ENCODE measurements at places on chromosomes 16 and 17.

DNA sequence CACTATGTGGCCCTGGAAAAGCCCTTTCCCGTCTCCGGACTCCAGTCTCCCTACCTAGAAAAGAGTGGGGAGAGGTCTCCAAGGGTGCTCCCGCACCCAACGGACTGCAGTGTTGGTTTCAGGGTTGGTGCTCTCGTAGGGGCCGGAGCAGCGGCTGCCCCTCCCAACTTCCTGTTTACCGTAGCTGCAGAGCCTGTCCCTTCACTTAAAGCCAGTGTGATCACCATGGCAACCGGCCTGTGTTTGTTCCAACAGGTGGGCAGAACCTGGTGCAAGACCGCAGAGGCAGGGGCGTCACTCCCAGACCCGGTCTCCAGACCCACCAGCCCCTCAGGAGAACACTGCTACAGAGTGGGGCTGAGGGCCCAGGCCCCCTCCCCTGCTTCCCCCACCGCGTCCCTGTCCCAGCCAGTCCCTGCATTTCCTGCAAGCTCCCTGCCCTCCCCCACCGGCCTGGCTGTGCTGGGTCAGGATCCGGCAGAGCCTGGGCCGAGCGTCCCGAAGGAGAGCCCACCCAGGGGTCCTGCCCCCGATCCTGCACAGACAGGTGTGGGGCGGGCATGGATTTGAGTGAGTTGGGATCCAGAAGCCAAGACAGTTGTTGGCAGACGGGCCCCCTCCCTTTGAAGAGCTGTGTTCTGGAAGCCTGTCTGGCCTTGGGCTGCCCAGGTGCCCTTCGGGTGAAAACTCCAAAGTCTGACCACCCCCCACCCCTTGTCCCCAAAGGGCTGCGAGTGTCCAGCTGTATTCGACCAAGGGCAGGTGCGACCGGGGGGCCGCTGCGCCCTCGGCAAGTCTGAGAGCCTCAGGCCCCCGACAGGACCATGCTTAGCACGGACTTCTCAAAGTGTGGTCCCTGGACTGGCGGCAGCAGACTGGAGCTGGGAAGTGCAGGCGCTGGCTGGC is 1.5 kb upstream of the BAIAP3 start:
- peak overlapping the region; percentile 58 for H3K27ac ChIP-seq
- peak; percentile 93 for DNase-seq
- H3K4me1 ChIP-seq, result peaks cover 18% of the 10 kb centered on the region
- peak overlapping the region; percentile 74 for H3K4me3 ChIP-seq

DNA sequence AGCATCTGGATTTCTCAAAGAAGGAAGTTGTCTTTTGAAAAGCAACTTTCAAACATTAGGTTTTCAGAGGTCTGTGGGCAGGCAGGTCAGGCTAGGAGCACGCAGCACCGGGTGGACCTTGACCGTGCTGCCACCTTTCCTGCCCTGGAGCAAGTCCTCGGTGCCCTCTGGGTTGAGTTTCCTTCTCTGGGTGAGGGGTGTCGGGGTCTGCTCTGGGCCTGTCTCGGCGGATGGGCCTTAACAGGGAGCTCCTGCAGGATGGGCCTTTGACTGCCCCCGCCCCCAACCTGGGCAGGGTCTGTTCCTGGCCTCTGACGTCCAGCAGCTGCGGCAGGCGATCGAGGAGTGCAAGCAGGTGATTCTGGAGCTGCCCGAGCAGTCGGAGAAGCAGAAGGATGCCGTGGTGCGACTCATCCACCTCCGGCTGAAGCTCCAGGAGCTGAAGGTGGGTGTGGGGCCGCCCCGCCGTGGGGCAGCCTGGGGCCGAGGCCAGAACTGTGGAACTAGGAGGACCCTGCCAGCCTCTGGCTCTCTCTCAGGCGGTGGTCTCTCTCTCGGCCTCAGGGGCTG is 8.7 kb downstream of the DEF8 start:
- H3K4me3 ChIP-seq, result no peak overlapping the region
- H3K36me3 ChIP-seq, result no peaks in the 10 kb centered on the region
- no peaks in the 10 kb centered on the region for H3K27me3 ChIP-seq
- no peak for DNase-seq
- no peak overlapping the region for H3K27ac ChIP-seq

DNA sequence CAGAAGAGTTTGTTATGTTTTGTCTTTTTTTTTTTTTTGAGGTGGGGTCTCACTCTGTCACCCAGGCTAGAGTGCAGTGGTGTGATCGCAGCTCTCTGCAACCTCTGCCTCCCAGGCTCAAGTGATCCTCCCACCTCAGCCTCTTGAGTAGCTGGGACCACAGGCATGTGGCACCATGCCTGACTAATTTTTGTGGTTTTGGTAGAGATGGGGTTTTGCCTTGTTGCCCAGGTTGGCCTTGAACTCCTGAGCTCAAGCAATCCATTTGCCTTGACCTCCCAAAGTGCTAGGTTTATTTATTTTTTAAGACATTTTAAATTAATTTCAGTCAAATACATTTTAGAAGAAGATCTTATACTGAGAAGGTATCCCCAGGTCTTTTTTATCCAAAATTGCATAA is 366.7 kb downstream of the KCNJ2 start:
- no peak overlapping the region for H3K27ac ChIP-seq
- no peak for DNase-seq
- no peaks in the 10 kb centered on the region for H3K36me3 ChIP-seq
- no peaks in the 10 kb centered on the region for H3K4me1 ChIP-seq
- H3K4me3 ChIP-seq, result no peak overlapping the region

DNA sequence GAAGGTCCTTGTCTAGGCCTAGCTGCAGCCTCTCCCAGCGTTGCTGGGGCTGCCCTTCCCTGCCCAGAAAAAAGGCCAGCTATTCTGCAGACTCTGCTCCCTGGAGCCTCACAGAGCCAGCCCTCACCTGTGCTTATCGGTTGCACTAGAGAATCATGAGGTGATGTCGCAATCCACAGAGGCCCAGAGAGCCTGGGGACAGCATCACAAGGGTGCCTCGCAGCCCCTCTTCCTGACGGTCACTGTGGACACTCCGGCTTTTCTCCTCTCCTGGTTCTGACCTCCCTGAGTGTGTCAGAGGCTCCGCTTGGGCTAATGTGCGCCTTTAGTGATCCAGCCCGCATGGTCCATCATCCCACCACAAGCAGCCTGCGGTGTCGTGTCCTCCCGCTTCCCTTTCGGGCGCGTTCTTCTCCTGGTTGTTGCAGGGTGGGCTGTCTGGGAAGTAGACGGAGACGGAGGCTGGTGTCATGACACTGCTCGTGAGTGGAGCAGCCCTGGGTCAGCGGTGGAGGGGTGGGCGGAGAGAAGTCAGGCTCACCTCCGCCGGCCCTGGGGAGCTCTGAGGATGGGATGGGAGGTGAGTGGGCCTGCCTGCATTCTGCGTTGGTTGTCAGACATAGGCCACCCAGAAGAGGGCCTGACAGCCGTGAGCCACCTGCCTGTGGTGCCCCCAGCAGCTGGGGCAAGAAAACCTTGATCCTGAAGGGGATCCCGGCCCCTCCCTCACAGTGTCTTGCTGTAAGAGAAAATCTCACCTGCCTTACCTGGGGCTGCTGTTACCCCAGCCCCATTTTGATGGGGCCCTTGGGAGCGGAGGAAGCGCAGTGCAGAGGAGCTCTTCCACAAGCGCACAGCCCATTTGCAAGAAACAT is 165.9 kb upstream of the CHMP6 start:
- H3K4me1 ChIP-seq, result peaks cover 8% of the 10 kb centered on the region
- DNase-seq, result no peak
- H3K27me3 ChIP-seq, result no peaks in the 10 kb centered on the region
- H3K27ac ChIP-seq, result no peak overlapping the region
- no peaks in the 10 kb centered on the region for H3K36me3 ChIP-seq

DNA sequence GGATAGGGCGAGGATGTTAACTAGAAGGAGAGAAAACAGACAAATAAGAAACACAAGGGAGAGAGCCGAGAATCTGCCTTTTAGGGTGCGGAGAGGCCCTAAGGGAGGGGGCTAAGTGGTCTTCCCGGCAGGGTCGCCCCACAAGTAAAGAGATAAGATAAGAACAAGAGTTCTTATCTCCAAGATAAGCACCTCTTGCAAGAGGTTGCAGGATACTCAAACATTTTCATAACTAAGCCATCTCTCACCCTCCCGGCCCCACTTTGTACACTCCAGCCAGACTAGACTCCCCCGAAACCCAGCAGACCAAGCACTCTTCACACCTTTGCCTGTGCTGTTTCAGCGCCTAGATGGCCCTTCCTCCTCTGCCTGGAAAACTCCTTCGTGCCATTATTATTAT is 14.3 kb downstream of the ZNF319 start:
- no peaks in the 10 kb centered on the region for H3K27me3 ChIP-seq
- no peaks in the 10 kb centered on the region for H3K4me1 ChIP-seq
- no peak overlapping the region for H3K27ac ChIP-seq
- H3K4me3 ChIP-seq, result no peak overlapping the region
- no peak for DNase-seq

All from MM.1S (cell line).